ENCODE measurements at places on chromosomes 6 and 20. TPM values are rescaled to one million over a fixed set of nuclear protein-coding genes. Genes with fewer than 3 reads are reported as not detected.

- DNase-seq, result no peak
Measured at GRCh38 chr6:31383149-31383548, 20.2 kb upstream of the MICA start.

GRCh38 chr20:57133926-57134650 is 132.4 kb downstream of the BMP7 start:
- no peak for DNase-seq

DNA sequence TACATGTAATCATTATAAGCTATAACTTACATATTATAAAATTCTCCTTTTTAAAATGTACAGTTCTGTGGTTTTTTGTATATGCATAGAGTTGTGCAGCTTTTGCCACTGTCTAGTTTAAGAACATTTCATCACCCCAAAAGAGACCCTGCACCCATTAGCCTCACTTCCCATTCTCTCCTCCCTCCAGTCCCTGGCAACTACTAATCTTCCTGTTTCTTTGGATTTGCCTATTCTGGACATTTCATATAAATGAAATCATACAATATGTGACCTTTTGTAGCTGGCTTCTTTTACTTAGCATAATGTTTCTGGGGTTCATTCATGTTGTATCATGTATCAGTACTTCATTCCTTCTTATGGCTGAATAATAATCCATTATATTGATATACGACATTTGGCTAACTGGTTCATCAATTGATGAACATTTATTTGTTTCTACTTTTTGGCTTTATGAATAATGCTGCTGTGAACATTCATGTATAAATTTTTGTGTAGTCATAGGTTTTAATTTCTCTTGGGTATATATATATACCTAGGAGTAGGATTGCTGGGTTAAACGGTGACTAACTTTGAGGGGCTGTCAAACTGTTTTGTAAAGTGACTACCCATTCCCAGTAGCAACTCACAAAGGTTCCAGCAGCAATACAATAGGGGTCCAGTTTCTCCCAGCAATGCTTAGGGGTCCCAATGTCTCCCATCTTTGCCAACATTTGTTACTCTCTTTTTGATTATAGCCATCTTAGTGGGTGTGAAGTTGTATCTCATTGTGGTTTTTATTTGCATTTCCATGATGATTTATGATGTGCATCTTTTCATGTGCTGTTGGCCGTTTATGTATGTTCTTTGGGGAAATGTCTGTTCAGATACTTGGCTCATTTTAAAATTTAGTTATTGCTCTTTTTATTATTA is 10.7 kb downstream of the PTPRA start:
- no peak for DNase-seq

GRCh38 chr20:63979557-63980316 is at the start of gene SAMD10:
Gene SAMD10 (minus strand): TSS chr20:63979642. CDS start chr20:63979467, 175 bp downstream.
- DNase-seq, result peak; percentile 53

DNA sequence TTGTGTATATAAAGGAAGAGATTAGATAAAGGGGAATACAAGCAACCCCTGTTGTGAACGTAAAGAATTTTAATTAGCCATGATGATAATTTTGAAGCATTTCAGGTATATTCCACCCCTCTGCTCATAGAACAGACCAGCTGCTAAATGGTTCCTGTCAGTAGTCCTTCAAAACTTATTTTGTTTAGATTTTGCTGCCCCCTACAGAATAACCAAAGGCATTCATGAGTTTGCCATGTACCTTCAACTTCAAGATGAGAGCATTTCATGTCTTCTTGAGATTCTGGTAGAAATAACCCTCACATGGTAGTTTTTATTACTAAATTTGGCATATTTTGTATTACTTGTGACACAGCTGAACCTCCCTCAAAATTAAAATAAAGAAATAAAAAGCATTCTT is 1586.7 kb downstream of the HACE1 start:
- no peak for DNase-seq

- DNase-seq, result no peak
Measured at GRCh38 chr6:143747347-143747842, 69.6 kb downstream of the PHACTR2 start.

- DNase-seq, result no peak
Measured at GRCh38 chr6:12893036-12893435, 176.5 kb downstream of the PHACTR1 start.

Gene OR2J3
- polyA plus RNA-seq, result not detected

DNA sequence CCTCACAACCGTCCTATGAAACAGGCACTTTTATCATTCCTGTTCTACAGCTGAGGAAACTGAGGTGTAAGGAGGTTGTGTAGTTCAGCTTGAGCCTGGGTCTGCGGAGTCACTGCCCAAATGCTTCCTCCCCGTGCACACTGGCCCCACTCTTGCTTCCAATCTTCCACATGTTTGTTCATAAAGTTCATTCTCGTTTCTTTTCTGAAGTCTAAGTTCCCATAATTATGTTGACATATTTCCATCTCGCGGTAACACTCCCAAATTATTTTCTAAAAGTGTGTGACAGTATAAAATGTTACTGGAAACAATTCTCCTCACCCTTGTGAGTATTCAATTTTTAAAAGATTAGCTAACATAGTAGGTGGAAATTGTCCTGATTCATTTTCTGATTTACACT is 106.9 kb downstream of the SLC22A3 start:
- DNase-seq, result no peak

GRCh38 chr6:90676516-90677300 is 89.8 kb upstream of the MAP3K7 start:
- no peak for DNase-seq

- no peak for DNase-seq
Measured at GRCh38 chr6:144741659-144742058, 456.5 kb downstream of the UTRN start.

Gene SYNGAP1
- polyA plus RNA-seq, result 0.20 TPM

GRCh38 chr20:9160757-9161156 is 91.9 kb downstream of the PLCB4 start:
- DNase-seq, result no peak

- no peak for DNase-seq
Measured at GRCh38 chr20:53829724-53830521, 236.3 kb upstream of the ZNF217 start.

GRCh38 chr20:45935416-45936046 is 1.0 kb downstream of the PCIF1 start:
- no peak for DNase-seq

DNA sequence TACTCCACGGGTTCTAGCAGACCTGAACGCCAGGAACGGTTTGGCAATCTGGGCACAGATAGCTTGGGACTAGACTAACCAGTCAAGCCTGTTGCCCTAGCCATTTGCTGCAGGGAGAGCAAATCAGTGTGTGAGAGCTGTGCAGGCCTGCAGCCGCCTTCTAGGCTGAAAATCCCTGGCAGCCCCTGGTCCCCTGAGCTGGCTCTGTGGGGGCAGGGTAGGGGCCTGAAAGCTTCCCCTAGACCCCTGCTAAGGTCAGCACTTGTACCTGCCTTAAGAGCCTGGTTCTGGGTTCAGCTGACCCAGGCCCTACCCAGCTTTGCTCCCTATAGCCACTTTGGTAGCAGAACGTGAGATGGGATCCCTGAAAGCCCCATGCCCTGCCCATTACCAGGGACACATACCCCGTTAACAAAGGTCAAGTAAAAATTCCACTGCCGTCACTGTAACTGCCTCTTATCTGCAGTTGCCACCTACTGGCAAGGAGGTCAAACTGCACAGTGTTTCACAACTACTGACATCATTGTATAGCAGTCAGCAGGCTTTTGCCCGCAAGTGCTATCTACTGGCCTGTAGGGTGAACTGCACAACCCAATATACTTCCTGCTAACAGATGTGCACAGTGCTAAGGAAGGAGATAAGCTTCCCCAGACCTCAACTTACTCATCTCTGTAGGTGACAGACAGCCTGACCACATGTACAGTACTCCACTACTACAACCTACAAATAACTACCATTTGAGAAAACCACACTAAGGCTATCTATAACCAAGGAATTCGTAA is 95.1 kb upstream of the OLIG3 start:
- DNase-seq, result peak; percentile 67

DNA sequence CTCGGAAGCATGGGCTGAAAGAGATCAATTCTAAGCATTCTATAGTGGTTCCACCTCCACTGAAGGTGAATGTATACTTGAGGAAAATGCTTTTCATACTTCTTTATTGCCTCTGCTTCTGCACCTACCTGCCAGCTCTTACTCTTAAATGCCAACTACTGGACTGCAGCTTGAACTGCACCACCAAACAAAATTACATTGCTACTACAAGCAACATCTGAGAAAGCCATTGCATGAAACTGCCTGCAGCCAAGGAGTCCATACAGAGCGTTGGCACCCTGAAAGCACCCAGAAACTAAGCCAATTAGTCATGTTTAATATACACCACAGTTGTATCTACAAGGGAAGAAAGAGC is 440.9 kb downstream of the BTBD3 start:
- DNase-seq, result no peak

Gene TCF21
- not detected for polyA plus RNA-seq

- DNase-seq, result no peak
Measured at GRCh38 chr6:52304983-52305390, 20.4 kb upstream of the MCM3 start.

GRCh38 chr6:157558487-157559200 is 177.7 kb downstream of the ZDHHC14 start:
- DNase-seq, result no peak

DNA sequence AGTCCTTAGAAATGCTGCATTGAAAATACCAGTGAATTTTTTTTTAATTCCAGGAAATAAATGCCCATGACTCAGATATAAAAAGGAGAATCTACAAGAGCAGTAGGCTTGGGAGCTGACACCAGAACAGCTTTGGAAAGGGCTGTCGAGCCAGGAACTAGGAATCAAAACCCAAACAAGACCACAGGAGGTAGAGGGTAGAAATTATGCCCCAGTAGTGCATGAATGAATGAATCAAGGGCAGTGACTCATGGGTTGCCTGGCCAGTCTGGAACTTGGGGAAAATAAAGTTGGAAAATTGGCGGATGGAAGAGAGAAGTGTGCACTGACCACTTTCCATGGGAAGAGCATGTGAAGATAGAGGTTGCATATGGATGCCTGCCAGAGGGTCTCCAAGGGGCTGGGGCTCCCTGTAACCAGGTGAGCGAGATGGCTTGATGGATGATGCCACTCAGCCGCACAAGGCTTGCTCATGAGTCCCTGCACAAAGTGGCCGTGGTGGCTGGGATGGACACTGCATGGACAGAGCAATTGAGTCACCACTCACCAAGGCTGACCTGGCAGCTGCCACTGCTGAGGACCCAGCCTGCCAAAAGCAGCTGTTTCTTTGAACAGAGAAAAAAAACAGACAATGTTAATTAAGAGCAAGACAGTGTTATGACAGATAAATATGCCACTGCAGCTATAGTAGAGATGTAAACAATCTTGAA is 15.2 kb upstream of the MCCD1 start:
- DNase-seq, result no peak

DNA sequence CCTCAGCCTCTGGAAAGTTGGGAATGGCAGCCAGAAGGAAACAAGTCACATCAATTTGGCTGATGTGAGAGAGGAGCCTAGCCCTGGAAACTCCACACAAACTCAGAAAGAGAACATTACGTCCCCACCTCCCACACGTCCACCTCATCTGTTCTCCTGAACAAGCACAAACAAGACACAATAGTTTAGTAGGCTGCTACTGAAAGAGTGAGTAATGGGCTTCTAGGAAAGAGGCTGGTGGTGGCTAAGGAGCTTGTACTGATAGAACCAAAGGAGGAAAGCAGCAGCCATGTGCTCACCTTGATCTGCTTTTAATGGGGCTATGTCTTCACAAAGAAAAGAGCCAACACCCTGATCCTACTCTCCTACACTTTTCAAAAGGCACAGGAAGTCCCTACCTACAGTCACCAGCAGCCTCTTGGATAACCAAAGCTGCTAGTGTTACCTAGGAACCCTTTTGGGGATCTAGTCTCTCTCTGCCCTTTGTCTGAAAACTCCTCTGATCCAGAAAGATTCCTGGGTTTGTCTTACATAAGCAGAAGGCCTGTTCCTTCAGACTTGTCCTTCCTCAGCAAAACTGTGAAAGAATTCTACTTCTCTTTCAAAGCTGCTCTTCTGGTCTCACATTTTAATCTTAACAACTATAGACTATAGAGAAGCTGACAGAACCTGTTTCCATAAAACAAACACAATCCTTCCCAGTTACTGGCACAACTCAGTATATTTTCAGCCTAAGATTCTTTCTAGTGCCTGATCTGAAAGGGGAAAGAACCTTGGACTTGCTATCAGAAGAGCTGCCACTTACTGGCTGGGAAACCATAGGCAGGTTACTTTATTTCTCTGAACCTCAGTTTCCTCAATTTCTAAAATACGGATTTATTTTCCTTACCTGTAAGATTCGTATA is 3.1 kb downstream of the PLAGL2 start:
- DNase-seq, result no peak

DNA sequence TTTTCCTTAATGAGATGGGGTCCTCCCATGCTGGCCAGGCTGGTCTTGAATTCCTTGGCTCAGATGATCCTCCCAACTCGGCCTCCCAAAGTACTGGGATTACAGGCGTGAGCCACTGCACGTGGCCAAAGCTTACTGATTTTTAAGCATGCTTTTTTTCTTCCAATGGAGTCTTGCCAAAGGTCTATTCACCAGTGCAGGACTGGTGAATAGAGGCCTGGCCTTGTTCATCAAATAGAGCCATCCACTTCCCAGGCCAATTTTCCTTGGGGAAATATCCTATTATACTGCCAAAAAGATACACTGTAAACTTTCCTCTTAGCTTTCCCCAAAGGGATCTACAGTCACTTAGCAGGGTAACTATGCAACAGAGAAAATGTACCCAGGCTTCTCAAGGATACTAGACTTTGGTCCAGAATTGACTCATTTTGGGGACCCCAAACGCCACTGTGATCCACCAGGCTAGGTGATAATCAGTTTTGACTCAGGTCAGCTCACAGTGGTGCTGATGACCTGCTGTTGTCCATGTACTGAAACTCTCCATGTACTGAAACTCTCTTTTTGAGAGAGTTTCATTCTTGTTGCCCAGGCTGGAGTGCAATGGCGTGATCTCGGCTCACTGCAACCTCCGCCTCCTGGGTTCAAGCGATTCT is 91.8 kb downstream of the REPS1 start:
- DNase-seq, result no peak

DNA sequence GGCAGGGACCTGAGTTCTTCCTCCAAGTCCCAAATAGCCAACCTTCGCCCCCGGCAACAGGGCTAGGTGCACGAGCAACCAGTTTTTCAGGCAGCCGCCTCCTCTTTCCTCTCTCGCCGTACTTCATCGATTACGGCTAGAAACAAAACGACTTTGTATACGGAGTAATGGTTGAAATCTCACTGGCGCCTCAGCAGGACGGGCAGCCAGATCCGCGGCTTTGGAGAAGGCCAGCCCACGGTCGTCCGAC is 333 bp upstream of the SMIM13 start:
- no peak for DNase-seq

Gene IPCEF1
- polyA plus RNA-seq, result 54.3 TPM

Measured in immature natural killer cell (primary cell).